Activated CD8-positive, alpha-beta memory T cell treated with anti-CD3 and anti-CD28 coated beads, Interleukin-2, amount 10 ng/mL, durations not matched to agents 7 days and 5 days (primary cell): ENCODE measurements at places on chromosomes 4 and X. TPM values are rescaled to one million over a fixed set of nuclear protein-coding genes. Genes with fewer than 3 reads are reported as not detected.

SSX4 gene
- total RNA-seq, result not detected

DNA sequence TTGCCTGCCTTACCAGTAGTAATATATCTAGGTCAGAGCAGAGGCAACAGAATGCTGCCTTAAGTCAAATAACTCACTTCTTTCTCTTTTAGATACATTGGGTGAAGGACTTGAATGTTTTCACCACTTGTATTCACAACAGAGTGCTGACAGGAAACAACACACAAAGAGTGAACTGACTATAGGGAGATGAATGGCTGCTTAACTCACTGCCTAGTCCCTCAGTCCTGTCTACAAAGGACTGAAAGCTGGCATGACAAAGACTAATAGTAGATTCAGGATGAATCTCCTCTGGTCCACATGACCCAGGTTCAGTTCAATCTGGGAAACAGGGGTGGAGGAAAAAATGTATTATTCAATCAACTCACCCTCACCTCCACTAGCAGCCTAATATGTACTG, 134.2 kb downstream of the GALNTL6 start:
- H3K36me3 ChIP-seq, result no peaks in the 10 kb centered on the region
- no peak overlapping the region for H3K27ac ChIP-seq
- DNase-seq, result no peak
- H3K27me3 ChIP-seq, result no peaks in the 10 kb centered on the region

SOWAHD gene
- 4.7 TPM for total RNA-seq

- no peak overlapping the region for H3K4me3 ChIP-seq
- peak overlapping the region; percentile 29 for H3K27ac ChIP-seq
- peaks cover 47% of the 10 kb centered on the region for H3K36me3 ChIP-seq
Observed at GRCh38 chrX:130179579-130180215, 7.9 kb downstream of the RAB33A start.

DNA sequence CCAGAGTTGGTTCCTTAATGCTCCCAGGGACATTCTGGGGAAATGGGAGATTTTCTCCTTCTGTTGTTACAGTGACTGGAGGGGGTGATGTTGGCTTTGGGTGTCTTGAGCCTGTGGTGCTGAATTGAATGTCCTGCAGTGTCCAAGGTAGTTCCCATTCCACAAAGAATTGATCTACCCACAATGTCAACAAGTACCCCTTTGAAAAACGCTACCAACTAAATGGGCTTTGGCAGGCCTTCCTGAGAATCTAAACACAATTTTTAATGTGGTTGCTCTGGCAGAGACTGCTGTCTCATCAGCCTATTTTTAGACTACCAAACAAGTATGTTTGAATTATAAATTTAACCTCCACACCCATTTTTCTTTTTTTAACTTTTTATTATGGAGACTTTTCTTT, 69.4 kb downstream of the CCKAR start:
- H3K36me3 ChIP-seq, result peaks cover 37% of the 10 kb centered on the region
- no peak for DNase-seq
- H3K4me1 ChIP-seq, result no peaks in the 10 kb centered on the region
- H3K27me3 ChIP-seq, result no peaks in the 10 kb centered on the region
- no peak overlapping the region for H3K27ac ChIP-seq

DNA sequence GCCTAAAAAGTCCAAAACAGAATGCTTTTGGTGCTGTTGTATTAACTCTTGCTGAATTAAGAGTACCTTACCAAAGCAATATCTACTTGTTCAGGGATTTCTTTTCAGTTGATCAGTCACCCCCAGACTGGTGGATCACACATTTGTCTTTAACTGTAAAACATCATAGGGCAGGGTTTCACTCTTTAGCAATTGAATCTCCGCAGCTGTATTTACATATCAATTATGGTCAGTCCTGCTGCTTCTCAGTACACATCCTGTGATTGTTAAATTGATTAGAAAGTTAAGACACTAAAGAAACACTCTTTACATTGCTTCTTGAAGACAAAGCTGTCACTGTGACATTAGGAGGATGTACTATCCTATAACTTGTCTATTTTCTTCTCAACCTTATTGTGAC, 277.1 kb upstream of the ADGRL3 start:
- no peak overlapping the region for H3K4me3 ChIP-seq
- no peak for DNase-seq
- no peaks in the 10 kb centered on the region for H3K4me1 ChIP-seq
- no peaks in the 10 kb centered on the region for H3K27me3 ChIP-seq
- H3K27ac ChIP-seq, result no peak overlapping the region

GAGE12E gene
- total RNA-seq, result not detected

NUDT10 gene
- 0.70 TPM for total RNA-seq

DNA sequence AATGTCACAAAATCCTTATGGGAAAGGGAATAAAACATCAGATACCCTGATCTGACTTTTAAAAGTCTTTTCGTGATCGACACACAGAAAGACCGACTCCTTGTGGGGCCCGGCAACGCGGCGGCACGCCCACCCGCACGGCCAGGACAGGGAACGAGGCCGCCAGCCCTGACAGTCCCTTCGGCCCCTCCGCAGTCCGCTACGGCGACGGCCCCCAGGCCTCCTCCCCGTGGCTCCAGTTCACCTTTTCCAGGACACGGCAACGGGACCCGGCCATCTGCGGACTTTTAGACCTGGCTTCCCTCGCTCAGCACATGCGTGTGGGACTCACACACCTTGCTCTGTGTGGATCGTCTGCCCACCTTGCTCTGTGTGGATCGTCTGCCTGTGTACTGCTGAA, 33.6 kb upstream of the GTPBP6 start:
- no peak overlapping the region for H3K27ac ChIP-seq
- peaks cover 15% of the 10 kb centered on the region for H3K4me1 ChIP-seq
- DNase-seq, result no peak
- H3K36me3 ChIP-seq, result peaks cover 14% of the 10 kb centered on the region

DNA sequence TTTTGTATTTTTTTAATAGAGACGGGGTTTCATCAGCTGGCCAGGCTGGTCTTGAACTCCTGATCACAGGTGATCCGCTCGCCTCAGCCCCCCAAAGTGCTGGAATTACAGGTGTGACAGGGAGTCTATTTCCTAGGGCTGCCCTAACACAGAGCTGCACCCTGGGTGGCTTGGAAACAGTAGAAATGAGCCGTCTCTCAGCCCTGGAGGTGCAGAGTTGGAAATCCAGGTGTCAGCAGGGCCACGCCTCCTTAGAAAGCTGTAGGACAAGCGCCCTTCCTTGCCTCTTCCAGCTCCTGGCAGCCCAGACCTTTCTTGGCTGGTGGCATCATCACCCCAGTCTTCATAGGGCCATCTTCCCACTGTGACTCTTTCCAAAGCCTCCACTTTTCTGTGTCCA, 71.6 kb downstream of the DCTD start:
- H3K27ac ChIP-seq, result no peak overlapping the region
- no peak overlapping the region for H3K4me3 ChIP-seq

DNA sequence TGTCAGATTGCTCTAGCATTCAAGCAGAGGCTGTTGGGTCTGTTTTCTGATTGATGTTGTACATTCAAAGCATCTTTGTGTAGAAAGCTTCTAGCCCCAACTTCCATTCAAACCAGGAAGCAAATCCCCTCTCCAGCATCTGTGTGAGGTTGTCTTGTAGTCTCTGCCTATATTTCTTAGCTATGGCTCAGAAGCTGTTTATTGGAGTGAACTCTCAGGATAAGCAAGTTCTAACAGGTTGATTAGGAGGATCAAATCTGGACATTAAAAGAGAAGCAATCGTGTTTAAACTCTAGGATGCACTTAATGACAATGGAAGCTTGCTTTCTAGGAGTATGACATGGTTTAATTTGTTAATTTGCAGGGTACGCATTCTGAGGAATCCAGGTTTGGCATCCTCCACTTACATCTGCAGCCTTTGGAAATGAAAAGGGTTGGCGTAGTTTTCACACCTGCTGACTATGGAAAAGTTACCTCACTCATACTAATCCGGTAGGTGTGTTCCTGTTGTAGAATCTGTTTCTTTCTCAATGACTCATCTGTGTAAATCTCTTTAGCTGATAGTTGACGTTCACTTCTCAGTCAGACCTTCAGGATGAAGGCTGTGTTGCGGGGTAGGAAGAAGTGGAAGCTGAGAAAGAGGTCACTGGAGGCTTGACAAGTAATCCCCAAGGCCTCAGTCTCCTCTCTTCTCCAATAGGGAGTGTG, 88.0 kb upstream of the TLR2 start:
- H3K36me3 ChIP-seq, result peaks cover 30% of the 10 kb centered on the region
- no peak overlapping the region for H3K4me3 ChIP-seq
- H3K27ac ChIP-seq, result no peak overlapping the region
- H3K4me1 ChIP-seq, result peaks cover 8% of the 10 kb centered on the region
- DNase-seq, result no peak

GRCh38 chr4:139401368-139401767, 52.6 kb upstream of the RAB33B start:
- DNase-seq, result no peak
- H3K4me3 ChIP-seq, result no peak overlapping the region
- no peaks in the 10 kb centered on the region for H3K4me1 ChIP-seq

DNA sequence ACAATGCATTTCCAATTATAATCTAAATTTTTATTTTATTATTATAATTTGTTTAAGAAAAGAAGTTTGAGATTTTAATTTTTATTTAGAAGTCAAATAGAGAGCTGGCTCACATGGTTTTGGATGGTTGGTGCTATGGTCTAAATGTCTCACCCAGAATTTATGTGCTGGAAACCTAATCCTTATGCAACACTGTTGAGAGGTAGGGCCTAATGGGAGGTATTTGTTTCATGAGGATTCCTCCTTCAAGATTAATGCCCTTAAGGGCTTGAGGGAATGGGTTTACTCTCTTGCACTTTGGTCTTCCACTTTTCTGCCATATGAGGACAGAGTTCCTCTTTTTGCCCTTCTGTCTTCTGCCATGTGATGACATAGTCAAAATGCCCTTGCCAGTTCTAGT, 960.5 kb upstream of the IGFBP7 start:
- no peaks in the 10 kb centered on the region for H3K4me1 ChIP-seq
- H3K36me3 ChIP-seq, result no peaks in the 10 kb centered on the region
- no peak overlapping the region for H3K27ac ChIP-seq
- no peak overlapping the region for H3K4me3 ChIP-seq

DNA sequence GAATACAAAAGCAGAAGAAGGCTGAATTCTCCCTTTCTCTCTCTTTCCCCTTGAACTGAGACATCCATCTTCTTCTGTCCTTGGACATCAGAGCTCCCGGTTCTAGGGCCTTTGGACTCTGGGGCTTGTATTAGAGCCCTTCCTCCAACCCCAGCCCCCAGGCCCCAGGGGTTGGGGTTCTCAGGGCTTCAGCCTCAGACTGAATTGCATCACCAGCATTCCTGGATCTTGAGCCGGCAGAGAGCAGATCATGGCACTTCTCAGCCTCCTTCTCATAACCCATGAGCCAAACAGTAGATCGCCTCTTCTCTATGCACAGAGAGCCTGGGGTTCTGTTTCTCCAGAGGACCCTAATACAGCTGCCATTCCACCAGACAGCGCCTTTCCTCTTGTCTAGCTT, 25.3 kb upstream of the CLDN24 start:
- H3K27ac ChIP-seq, result no peak overlapping the region
- H3K4me1 ChIP-seq, result peaks cover 16% of the 10 kb centered on the region
- DNase-seq, result no peak
- no peaks in the 10 kb centered on the region for H3K36me3 ChIP-seq
- H3K4me3 ChIP-seq, result no peak overlapping the region

- H3K27ac ChIP-seq, result peak overlapping the region; percentile 36
- H3K4me3 ChIP-seq, result no peak overlapping the region
- no peaks in the 10 kb centered on the region for H3K27me3 ChIP-seq
Observed at GRCh38 chrX:19810006-19810774, 77.2 kb downstream of the SH3KBP1 start.

GRCh38 chr4:168549143-168549542, 52.3 kb downstream of the PALLD start:
- H3K27me3 ChIP-seq, result peaks cover 11% of the 10 kb centered on the region
- no peaks in the 10 kb centered on the region for H3K36me3 ChIP-seq
- H3K4me1 ChIP-seq, result no peaks in the 10 kb centered on the region
- H3K4me3 ChIP-seq, result no peak overlapping the region
- no peak for DNase-seq
- H3K27ac ChIP-seq, result no peak overlapping the region

DNA sequence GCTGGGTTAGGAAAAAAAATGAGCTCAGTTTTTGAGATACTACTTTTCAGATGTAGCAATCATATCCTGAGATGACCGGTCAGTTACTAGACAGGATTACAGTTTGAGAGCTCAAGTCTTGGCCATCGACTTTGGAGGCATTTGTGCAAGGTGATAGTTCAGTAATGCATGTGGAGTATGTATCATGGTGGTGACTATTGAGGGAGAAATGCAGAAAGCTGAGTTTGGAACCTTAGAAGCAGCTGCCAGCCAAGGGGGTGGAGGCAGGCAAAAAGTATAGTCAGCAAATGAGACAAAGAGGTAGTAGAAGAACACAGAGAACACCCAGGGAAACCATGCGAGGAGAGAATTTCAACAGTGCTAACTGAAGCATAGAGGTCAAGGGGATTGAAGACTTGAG, 48.7 kb upstream of the SLC4A4 start:
- H3K36me3 ChIP-seq, result no peaks in the 10 kb centered on the region
- peaks cover 2% of the 10 kb centered on the region for H3K27me3 ChIP-seq
- H3K27ac ChIP-seq, result no peak overlapping the region
- no peak for DNase-seq

- DNase-seq, result no peak
- H3K27ac ChIP-seq, result no peak overlapping the region
- H3K4me3 ChIP-seq, result no peak overlapping the region
- H3K4me1 ChIP-seq, result peaks cover 3% of the 10 kb centered on the region
Observed at GRCh38 chr4:147139455-147140198, 194.0 kb upstream of the TTC29 start.

DNA sequence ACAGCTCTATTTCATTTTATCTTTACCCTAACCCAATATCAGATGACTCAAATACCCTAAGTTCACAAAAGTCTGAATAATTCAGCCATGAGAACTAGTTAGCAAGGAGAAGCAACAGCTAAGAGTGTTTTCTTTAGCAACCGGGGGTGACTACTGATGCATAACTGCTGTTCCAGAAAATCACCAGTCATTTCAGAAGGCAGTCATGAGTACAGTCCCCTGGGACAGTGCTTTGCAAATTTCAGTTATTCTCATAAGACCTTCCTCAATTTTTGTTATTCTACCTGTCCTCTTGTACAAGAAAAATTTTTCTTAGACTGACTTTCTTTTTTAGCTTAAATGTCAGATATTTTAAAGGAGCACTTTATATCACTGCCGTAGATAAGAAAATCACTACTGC, 16.4 kb downstream of the BANK1 start:
- peaks cover 3% of the 10 kb centered on the region for H3K4me1 ChIP-seq
- no peak overlapping the region for H3K27ac ChIP-seq
- no peak overlapping the region for H3K4me3 ChIP-seq
- H3K27me3 ChIP-seq, result peaks cover 24% of the 10 kb centered on the region
- no peaks in the 10 kb centered on the region for H3K36me3 ChIP-seq
